Stimulated activated CD4-positive, alpha-beta T cell treated with anti-CD3 and anti-CD28 coated beads, Interleukin-2, amount 100 ng/mL, for 48 hours (primary cell): ENCODE measurements at places on chromosomes 13 and 19.

DNA sequence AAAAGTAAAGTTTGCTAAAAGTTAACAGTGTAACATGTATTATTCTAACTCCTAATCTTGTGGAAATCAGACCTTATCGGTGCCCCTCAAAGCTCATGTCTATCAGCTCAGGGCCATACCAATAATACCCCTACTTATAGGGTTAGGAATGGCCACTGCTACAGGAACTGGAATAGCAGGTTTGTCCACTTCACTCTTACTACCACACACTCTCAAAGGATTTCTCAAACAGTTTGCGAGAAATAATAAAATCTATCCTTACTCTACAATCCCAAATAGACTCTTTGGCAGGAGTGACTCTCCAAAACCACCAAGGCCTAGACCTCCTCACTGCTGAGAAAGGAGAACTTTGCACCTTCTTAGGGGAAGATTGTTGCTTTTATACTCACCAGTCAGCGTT lies 1677.7 kb downstream of the OLFM4 start:
- no peak for DNase-seq

DNA sequence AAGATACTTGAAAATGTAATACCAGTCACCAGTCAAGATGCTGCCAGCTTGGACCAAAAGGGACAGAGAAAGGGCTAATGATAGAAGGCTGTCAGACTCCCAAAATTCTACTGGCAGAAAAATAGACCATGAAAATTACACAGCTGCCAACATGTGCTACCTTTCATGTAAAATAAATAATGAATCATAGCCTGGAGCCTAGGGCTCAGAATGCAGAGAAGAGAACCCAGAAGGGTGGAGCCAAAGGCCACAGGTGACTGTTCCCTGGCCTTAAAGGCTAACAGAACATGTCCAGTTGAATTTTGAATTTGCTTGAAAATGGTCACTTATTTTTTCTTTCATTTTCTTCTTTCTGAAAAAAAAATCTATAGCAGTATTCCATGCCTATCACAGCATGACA lies 1827.0 kb upstream of the MIR17HG start:
- no peak for DNase-seq

GRCh38 chr19:44648631-44649251 lies 5.0 kb downstream of the PVR start:
- no peak for DNase-seq

GRCh38 chr19:12794971-12795381 lies 3.7 kb downstream of the JUNB start:
- no peak for DNase-seq

DNA sequence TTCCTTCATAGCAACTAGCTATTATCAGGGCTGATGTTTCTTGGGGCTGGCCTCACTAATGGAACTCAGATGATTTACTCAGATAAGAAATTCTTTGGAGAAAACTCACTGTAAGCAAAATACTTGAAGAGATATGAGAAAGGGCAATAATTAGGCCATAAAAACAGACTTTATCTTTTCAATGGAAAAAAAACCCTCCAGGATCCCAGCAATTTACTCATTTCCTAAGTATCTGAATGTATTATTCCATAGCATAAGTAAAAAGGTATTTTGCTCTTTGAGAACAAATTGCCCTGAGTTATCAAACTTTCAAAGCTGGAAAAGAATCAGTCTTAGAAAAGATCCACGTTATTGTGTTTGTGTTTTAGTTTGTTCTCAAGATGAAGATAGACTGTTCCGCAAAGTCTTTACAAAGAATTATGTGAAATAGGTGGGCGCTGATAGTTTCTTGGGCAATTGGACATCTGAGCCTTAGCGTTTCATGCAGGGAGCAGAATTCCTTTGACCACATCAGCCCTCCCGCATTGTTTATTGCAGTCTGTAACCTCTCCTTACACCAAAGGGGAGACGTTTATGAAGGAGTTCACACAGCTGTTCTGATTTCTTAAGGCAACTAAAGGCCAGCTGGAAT lies 29.1 kb upstream of the CSNK1A1L start:
- no peak for DNase-seq

- DNase-seq = no peak
These were observed 46.4 kb downstream of the ZNF85 start for GRCh38 chr19:20969498-20969897.

DNA sequence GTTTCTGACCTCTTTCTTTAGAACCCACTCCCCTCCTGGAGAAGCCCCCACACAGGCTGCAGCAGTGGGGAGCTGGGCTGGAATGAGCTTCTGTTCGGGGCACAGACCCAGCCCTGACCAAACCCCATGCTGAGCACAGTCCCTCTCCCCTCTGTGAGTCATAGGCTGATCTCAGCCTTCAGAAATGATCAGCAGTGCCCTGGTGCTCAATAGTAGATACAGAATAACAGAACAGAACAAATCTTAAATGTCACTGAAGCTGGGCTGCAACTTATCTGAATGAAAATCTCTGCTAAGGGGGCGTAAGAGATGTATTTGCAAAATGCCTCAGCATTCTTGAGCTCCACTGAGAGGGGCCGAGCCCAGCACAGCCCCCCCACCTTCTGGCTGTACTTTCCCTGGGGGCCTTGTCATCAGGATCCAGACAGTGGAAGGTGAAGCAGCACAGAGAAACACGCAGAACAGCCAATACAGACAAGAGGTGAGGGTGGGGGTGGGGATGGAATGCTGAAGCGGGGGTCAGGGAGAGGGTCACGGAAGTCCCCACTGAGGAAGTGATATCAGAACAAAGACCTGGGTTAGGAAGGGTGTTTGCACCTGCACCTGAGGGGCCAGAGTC lies 9.9 kb downstream of the ZNF665 start:
- DNase-seq = no peak

DNA sequence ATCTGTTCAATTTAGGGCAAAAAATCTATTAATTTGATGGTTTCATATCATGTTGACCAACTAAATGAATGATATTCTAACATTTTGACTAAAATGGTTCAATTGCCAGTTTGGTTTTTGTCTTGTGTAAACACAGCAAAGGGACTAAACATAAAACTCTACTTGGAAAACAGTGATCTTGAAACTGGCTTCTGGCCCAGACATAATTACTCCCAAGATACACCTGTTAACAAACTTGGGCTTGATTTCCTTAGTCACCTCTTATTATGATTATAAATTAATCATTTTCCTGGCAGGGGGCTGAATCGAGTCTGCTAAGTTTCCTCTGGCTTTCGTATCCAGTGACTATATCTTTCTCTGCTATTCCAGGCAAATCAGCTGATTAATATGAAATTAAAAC lies 78.0 kb upstream of the OXGR1 start:
- DNase-seq = no peak

- no peak for DNase-seq
These were observed 8.3 kb downstream of the MAG start for GRCh38 chr19:35300339-35300649.

DNA sequence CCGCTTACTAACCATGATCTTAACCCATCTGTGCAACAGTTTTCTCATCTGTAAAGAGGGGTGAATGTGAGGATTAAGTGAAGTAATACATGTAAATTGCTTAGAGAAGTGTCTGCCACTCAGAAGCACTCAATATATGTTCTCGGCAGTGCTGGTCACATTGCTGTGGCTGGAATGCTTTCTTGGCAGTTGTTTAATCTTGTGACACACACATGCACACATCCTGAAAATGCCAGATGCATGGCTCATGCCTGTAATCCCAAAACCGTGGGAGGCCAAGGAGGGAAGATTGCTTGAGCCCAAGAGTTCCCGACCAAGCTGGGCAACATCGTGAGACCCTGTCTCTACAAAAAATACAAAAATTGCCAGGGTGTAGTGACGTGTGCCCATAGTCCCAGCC lies 4.9 kb upstream of the DMKN start:
- no peak for DNase-seq

DNA sequence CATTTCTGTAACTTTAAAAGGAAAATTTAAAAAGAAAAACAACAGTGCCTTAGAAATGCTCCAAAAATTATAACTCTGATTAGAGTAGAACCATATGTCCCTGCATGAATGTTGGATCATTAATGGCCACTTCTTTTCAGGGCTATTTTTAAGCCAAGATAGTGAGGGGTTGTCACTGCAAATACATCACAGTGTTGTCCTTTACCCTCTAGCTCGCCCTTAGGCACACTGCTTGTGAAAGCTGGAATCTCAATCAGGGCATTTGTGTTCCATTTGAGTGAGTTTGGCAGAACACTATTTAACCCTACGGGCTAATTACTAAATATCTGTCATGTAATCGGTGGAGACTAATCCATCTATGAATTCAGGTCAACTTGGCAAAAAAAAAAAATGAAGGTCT lies 212.2 kb downstream of the NHLRC3 start:
- no peak for DNase-seq

DNA sequence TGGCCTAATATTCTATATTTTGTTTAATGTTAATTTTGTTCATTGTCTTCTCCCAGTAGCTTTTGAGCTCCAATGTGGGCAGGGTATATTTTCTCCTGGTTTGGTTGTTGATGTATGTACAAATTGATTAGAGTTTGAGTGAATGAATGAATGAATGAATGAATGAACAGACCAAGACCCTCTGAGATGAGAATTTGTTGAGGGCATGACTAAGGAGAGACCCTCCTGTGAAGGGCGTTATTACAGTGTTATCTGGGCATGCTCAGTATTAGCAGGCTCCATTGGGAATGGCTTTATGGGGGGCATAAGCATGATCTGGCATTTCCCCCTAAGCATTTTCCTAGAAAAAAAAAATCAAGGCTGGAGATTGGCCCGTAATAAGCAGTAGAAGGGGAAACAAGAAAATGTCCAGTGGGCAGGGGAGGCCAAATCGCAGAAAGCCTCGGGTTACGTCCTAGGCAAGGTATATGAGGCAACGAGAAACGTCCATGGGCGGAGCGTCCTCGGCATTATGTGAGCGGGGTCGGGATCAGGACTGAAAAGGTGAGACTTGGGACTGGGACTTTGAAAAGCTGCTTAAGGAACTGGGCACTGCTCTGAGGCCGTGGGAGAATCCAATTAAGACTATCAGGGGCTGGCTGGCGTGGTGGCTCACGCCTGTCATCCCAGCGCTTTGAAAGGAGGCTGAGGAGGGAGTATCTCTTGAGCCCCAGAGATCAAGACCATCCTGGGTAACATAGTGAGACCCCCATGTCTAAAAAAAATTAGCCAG lies 904 bp upstream of the ARHGAP33 start:
- DNase-seq = no peak

DNA sequence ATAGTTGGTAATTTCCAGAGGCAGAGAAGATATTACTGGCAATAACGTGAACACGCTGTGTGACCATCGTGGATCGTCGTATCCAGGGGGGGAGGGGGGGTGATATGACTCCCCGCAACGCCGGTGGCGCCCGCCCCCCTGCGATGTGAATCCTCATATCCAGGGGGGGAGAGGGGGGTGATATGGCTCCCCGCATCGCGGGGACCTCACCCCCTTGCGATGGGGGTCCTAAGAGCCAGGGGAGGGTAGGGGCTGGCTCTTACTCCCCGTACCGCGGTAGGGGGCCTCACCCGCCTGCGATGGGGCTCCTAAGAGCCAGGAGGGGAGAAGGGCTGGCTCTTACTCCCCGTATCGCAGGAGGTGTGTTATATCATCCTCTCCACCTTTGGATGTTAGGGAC lies 31.3 kb upstream of the RGCC start:
- DNase-seq = no peak

GRCh38 chr19:30227012-30227621 lies 145.1 kb upstream of the ZNF536 start:
- no peak for DNase-seq

- DNase-seq = no peak
These were observed 3.5 kb downstream of the TMEM255B start for GRCh38 chr13:113762538-113762937.

GRCh38 chr13:44266305-44266704 lies 107.3 kb upstream of the SERP2 start:
- DNase-seq = no peak

DNA sequence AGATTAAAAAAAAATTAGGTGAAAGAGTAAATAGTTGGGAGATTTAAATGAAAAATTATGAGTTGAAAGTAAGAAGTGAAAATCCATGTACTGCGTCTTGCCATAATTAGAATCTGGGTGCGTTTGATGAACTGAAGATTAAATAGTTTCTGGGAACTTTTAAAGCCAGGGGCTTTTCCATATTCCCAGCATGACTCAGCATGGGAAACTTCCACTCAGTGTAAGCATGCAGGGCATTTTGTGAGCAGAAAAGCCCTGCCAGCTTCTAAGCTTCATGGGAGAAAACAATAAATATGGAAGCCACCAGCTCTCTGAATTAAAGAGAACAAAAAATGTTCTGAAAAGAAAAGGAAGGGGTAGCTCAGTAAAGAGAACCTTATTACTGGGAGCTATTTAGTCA lies 62.0 kb upstream of the EDNRB start:
- DNase-seq = no peak

GRCh38 chr13:108551674-108552073 lies 77.7 kb upstream of the MYO16 start:
- no peak for DNase-seq

DNA sequence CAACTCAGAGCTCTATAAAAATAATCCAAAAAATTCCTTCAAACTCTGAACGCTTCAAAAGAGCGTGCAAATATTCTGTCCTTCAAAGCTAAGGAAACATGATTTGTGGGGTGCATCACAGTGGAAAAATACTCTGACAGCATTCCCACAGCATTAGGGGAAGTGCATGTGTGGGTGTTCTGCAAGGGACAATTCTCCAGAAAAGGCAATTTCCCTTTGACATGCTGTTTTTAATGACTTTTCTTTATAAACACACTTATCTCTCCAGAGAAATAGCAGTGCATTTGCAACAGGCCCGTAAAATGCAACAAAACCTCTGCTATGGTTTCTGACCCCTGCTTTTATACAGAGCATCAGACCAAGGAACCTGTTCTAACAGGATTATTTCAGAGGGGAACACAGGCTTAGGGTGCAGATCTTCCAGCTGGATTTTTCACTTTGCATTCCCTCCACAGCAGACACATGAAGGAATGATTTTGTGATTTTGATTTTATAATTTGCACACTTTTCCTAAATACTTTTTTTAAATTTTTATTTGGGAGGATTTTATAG lies 42.6 kb downstream of the KL start:
- DNase-seq = no peak

DNA sequence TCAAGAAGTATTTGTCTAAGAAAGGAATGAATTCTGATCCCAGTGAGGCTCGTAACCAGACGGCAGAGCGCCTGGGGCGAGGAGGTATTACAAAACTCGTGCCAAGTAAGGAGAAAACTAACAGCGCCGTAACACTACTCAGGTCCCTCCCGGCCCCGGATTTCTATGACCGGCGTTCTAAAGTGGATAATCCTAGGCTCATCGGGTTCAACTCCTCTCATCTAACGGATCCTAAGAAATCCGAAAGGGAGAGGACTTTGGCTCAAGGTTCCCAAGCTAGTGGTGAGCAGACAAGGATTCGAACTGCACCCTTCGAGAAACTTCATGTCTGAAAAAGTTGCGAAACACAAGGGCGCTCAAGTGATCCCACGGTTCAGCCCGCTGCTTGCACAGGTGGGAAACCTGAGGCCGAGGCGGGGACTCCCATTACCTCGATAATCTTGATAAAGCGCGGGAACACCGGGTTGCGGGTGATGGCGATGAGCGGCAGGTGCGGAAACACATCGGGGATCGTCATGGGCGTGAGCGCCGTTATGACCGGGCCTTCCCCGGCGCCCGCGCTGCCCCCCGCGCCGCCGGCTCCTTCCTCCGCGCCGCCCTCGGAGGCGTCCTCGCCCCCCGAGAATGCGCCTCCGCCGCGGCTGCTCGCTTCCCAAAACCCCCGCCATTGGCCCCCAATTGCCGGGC lies 529 bp downstream of the LONP1 start:
- DNase-seq = no peak
